ENCODE measurements at places on chromosomes 7 and 10. TPM values are rescaled to one million over a fixed set of nuclear protein-coding genes. Genes with fewer than 3 reads are reported as not detected.

GRCh38 chr10:60663850-60664249 is 114.4 kb upstream of the CDK1 start:
- no peak for DNase-seq

DNA sequence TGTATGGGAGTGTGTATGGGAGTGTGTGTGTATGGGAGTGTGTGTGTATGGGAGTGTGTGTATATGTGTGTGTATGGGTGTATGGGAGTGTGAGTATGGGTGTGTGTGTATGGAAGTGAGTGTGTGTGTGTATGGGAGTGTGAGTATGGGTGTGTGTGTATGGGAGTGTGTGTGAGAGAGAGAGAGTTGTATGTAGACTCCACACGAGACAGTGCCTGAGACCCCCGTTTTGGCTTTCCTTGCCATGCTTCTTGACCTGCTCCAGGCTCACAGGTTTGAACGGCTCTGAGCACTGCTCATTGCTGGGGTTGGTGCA is 49.7 kb downstream of the COL17A1 start:
- no peak for DNase-seq

DNA sequence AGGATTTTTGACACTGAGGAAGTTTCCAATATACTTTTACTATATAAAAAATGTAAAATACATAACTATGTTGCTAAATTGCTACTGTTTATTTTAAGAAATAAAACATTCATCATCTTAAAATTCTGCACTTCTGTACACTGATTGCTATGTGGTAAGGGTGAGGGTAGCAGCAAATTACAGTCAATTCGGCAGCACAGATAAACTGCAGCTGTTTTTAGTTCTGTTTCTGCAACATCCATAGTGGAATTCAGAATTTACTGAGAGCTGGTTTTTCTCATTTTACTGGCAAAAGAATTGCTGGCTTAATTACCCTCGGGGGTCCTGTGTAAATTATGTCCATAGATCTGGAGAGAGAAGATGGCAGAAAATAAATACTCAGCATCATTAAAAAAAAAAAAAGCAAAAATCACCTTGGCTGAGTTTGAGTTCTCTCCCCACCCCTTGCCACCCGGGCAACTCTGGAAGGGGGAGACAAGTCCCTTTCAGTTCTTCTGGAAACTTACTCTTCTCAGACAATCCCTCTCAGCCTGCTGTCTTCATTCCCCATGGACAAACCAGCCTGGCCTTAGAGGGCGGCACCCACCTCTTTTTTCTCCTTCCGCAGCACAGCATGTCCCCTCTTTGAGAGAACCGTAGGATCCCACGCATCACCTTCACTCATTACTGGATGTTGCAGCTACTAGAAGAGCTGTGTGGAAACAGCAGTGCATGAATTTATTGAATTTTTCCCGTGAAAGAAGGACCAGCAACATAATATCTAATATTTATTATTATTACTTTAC is 501.1 kb upstream of the CELF2 start:
- no peak for DNase-seq

- DNase-seq = no peak
Observed at GRCh38 chr7:45061806-45062425, 26.9 kb downstream of the NACAD start.

MUC12 gene
- total RNA-seq = not detected
